ENCODE measurements at places on chromosomes 6 and 20.

GRCh38 chr6:126033696-126034095 is 47.4 kb downstream of the TRMT11 start:
- peak; percentile 84 for DNase-seq

- DNase-seq: no peak
These were observed 7.9 kb downstream of the KIAA1755 start for GRCh38 chr20:38252292-38253288.

DNA sequence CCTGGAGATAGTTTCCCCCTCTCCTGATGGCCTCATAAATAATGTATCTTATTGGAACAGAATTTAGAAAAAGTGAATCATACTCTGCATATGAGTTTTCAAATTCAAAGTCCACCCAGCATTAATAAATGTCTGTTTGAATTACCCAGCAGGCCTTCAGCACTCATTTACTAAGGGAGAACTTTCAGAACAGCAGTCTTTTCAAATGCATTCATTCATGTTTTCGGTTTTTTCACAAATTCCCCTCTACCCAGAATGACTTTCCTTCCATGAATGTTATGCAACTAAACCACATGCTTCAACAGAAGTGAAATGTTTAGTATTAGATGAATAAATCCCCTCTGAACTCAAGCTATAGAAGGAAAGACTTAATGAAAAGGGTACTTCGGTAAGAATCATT is 92.4 kb downstream of the RTN4IP1 start:
- DNase-seq: no peak

- DNase-seq: no peak
These were observed 61.6 kb downstream of the SRC start for GRCh38 chr20:37407573-37408002.

- DNase-seq: no peak
These were observed 161.0 kb downstream of the INSM1 start for GRCh38 chr20:20528861-20529260.

DNA sequence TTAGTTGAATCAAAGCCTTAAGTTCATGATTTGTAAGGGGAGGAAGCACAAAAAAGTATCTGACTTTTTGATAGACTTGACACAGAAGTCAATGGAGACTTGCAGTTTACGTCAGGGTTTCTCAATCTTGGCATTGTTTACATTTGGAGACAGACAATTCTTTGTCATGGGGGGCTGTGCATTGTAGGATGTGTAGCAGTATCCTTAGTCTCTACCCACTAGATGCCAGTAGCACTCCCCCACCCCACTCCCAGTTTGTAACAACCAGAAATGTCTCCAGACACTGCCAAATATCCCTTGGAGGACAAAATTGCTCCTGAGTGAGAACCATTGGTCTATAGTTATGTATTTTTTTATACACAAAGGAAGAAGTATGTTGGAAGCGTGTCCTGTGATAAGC is 434.1 kb downstream of the RFPL4B start:
- DNase-seq: peak; percentile 42

GRCh38 chr6:10583509-10583901 is 62.4 kb downstream of the GCNT2 start:
- DNase-seq: peak; percentile 6

DNA sequence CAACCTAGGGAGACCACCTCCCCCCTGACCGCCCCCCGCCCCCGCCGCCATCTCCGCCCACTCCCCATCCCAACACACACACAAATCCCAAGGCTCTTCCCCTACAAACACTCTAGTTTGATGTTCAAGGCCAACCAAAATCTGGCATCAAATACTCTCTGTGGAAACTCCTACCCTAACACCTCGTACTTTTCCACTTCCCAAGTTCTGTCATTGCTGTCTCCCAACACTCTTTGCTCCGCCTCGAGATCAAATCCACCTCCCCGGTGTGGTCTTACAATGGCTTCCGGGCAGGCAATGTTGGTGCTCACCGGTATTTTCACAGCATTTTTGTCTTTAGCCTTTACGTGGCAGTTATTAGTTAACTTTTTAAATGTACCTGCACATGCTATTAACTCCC is 4.8 kb upstream of the QKI start:
- DNase-seq: no peak

DNA sequence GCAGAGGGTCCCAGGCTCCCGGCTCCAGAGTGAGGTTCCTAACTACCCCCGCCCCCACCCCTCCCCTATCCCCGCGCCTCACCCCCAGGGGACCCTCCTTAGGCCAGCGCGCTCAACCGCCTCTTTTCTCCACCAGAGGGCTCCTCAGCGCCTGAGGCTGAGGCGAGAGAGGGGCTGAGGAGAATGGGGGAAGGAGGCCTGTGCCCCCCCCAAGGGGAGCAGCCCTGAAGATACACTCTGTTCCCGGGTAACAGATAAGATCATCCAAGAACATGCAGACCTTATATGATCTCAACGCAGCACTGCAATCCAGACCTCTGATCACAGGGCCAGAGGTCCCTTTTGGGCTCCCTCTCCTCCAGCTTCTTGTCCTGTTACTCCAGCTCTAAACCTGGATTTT is 43.3 kb upstream of the MRPS10 start:
- DNase-seq: no peak

DNA sequence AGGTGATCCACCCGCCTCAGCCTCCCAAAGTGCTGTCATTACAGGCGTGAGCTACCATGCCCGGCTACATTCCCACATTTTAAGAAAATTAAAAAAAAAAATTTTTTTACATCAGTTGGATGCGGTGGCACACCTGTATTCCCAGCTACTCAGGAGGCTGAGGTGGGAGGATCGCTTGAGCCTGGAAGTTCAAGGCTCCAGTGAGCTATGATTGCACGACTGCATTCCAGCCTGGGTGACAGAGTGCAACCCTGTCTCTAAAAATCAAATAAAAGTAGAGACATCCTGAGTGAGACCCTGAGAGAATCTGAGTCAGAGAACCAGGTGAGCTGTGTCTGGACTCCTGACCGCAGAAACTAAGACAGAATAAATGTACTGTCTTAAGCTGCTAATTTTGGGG is 38.8 kb downstream of the PIM1 start:
- DNase-seq: no peak

GRCh38 chr20:37999526-38000263 is 33.6 kb downstream of the TTI1 start:
- DNase-seq: no peak

DNA sequence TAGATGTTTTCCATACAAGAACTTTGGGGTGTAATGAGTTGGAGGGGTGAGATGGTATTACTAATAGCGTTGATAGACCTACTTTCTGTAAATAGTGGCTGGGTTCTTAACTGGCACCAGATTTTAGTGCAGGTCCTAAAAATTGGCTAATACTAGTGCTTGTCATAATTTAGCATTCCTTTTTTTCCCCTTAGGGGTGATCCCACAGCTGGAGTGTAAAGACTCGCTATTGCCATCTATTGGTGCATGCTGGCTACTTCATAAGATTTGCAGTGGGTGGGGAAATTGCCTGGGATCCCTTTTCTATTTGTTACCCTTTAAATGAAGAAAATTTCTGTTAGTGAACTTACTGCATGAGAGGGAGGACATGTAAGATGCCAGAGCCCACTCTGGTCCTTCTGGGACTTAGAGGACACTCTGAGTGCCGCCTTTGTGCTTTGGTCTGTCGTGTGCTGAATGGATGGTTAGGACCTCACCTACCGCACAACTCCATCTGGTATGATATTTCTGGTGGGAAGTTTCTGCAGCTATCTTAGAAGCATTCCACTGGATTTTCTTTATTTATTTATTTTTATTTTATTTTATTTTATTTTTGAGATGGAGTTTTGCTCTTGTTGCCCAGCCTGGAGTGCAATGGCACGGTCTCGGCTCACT is 195.5 kb downstream of the JARID2 start:
- DNase-seq: peak; percentile 64

- peak; percentile 54 for DNase-seq
These were observed 887 bp downstream of the GABBR1 start for GRCh38 chr6:29631860-29632731.

DNA sequence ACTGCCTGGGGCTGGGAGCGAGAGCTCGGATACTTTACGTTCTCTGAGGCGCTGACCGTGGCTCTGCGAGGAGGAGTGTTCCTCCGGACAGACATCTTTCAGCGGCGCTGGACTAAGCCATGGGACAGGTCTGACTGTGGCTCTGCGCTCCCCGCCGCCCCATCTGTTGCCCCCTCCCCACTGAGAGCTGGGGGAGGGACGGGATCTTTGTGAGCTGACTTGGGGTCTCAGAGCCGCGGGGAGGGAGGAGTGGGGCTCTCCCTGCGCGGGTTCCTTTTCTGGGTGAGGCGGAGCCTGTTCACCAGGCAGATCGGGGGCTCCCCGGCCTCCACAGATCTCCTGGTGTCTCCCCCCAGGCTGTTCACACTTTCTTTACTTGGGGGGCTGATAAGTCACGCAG is 11.3 kb upstream of the GATA5 start:
- no peak for DNase-seq

GRCh38 chr20:2814587-2815051 is at the start of gene C20orf141:
Gene C20orf141, plus strand, starts transcription at chr20:2814987. Its CDS starts 198 bp downstream, at chr20:2815185.
- no peak for DNase-seq

- no peak for DNase-seq
These were observed 112.7 kb upstream of the TNFAIP3 start for GRCh38 chr6:137754366-137754765.

- DNase-seq: no peak
These were observed 6.6 kb downstream of the TOP1 start for GRCh38 chr20:41035207-41035606.

- DNase-seq: no peak
These were observed 356 bp upstream of the IRAK1BP1 start for GRCh38 chr6:78867020-78867369.

- DNase-seq: no peak
These were observed 320.2 kb upstream of the POU3F2 start for GRCh38 chr6:98514073-98514720.

DNA sequence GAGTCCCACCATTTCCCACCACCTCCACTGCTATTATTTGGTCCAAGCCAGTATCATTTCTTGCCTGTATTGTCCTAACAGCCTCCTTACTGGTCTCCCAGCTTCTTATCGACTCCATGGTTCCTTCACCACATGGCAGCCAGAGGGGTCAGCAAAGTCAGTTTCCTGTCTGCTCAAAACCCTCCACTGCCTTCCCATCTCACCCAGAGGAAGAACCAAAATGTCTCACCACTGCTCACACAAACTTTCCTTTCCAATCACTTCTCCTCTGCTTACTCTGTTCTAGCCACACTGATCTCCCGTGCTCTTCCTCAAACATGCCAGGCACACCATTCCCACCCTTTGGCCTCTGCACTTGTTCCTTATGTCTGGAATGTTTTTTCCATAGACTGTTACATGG is 39.7 kb downstream of the BCL2L1 start:
- DNase-seq: no peak

DNA sequence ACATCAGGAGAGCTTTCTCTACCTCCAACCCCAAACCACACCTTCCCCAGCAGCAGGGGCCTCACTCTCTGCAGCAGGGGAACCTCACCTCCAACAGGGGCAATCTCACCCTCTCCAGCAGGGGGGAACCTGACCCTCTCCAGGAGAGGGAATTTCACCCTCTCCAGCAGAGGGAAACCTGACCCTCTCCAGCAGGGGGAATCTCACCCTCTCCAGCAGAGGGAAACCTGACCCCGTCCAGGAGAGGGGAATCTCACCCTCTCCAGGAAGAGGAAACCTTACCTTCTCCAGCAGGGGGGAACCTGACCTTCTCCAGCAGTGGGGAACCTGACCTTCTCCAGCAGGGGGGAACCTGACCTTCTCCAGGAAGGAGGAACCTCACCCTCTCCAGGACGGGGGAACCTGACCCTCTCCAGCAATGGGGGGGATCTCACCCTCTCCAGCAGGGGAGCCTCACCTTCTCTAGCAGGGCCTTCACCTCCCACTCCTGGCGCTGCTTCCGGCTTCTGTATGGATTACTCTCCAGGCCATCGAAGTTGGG is 3.1 kb downstream of the B3GALT4 start:
- DNase-seq: peak; percentile 76

Measured in lung microvascular endothelial cell (primary cell).